Activated T-cell treated with anti-CD3 and anti-CD28 coated beads, Interleukin-2, amount 50 U/mL, for 48 hours (primary cell): ENCODE measurements at places on chromosomes 5 and 9.

GRCh38 chr9:122333169-122333808 is 37.5 kb upstream of the PTGS1 start:
- DNase-seq: no peak

DNA sequence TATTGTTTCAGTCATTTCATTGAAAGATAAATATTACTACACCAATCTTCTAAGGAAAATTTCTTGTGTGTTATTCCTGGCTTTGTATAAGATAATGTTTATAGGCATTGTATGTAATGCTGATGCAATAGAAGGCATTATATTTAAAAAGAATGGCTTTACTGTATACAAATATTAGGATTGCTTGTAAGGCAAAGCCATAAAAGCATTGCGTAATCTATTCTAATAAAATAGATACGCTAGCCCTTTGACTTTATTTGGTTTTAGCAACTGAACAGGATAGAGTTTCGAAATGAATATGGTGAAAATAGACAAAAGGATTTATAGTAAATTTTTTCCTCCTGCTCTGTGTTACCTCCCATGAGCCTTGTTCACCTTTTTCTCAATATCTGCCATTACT is 5.5 kb upstream of the LYSMD3 start:
- no peak for DNase-seq

- DNase-seq: no peak
These were observed 383.9 kb downstream of the CTNND2 start for GRCh38 chr5:11520241-11520930.

DNA sequence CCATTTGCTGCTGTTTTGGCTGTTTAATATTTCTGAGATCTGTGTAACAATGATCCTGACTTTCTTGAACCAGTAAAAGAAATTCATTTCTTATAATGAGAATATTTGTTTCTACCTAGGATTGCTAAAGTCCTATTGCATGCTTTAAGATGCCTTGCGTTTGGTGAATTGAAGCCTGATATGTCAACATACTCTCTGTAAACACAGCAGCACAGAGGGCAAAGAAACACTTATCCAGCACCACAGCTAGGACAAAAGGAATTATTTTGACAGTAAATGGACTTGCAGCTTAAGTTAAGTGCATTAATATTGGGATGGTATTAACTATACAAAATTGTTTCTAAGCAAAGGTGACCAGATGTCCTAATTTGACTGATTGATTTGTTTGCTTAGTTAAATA is 2031.2 kb upstream of the CDH6 start:
- DNase-seq: no peak

DNA sequence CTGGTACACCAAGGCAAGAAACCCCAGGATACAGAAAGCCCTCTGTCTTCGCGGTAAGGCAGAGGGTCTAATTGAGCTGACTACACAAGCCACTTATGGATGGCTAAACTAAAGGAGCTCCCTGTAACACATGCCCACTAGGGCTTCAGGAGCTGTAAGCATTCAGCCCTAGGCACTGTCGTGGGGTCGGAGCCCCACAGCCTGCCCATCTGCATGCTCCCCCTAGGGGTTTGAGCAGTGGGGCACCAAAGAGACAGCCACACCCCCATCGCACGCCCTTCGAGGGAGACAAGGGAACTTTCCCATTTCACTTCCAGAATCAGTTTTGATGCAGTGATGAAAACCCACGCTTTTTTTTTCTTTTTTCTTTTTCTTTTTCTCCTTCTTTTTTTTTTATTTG is 11.0 kb upstream of the MTMR12 start:
- no peak for DNase-seq

DNA sequence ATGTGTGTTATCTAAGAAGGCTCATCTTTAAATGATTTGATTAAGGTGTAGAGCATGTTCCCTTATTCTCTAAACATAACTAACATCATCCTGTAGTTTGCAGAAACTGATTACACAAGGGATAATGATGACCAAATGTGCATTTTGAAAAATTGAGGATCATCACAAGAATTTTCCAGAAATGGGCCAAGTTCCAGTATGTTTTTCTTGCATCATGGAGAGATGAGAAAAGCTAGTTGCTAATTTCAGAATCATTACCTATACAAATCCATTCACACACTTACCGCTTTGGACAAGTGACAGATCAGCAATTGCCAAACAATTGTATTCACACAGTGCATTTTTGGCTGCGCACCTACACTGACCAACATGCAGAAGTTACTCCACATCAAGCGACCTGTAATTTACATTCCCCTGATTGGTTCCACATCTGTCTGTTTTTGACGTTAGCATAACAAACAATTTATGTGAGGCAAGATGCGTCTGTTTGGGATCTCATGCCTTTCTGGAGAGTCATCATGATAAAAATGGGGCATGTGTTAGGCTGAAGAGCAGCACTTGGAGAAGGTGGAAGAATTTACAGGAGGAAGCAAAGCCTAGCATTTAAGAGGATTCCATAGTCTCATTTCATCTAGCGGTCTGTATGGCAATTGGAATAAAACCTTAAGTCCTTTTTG is 2.8 kb upstream of the BNC2 start:
- DNase-seq: no peak
